ENCODE measurements at places on chromosomes 12 and 14.

GRCh38 chr12:124379938-124380754, 85.3 kb downstream of the RFLNA start:
- peak; percentile 93 for DNase-seq

DNA sequence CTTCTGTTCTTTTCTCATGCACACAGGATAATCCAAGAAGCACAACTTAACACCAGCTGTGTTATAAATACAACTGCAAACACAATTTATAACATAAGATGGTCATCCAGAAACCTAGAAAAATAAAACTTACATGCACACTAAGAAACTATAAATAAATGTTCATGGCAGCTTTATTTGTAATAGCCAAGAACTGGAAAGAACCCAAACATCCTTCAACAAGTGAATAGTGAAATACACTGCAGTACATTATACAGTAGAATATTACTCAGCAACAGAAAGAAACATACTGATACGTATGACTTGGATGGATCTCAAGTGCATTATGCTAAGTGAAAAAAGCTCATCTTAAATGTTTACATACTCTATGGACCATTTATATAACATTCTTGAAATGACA, 132.7 kb downstream of the SPTSSA start:
- no peak for DNase-seq

- DNase-seq = peak; percentile 47
Measured at GRCh38 chr14:57657487-57657886, 163.8 kb upstream of the CCDC198 start.

GRCh38 chr14:45610318-45610717, 357.3 kb upstream of the MIS18BP1 start:
- DNase-seq = peak; percentile 3

- DNase-seq = no peak
Measured at GRCh38 chr14:75944607-75945241, 37.1 kb downstream of the TGFB3 start.

- no peak for DNase-seq
Measured at GRCh38 chr12:15547691-15548090, 225.4 kb downstream of the PTPRO start.

DNA sequence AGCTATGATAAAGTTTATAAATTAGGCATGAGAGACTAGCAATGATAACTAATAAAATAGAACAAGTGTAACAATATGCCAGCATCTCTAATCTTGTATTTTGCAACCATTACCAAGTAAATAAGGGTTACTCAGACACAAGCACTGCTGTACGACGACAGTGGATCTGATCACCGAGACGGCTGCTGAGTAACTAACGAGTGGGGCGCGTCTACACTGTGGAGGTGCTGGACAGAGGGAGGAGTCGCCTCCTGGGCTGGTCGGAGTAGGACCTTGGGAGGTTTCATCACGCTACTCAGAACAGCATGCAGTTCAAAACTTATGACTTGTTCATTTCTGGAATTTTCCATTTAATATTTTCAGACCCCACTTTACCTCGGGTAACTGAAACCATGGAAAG, 18.4 kb downstream of the COA8 start:
- no peak for DNase-seq

- DNase-seq = peak; percentile 75
Measured at GRCh38 chr12:114342656-114343055, 63.3 kb downstream of the TBX5 start.

GRCh38 chr14:52987042-52987441, 36.2 kb upstream of the FERMT2 start:
- DNase-seq = no peak

DNA sequence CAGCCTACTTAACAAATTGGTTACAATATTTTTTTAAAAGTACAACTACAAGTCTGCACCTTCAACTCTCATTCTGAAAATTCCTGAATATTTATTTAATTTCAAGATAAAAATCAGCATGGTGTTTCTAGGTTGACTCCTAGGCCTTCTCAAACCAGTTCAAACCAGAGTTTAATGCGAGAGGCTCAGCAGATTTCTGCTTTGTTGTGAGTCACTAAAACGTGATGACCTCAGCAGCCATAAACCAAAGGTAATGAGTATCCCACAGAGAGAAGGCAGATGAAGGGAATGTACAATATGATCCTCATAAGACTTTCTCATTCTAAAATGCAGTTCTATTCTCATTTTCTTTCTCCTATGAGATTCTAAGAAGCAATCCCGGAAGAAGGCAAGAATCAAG, 1.5 kb downstream of the PRDM4 start:
- peak; percentile 87 for DNase-seq

GRCh38 chr14:31902945-31903646, 174.0 kb upstream of the ARHGAP5 start:
- DNase-seq = no peak

DNA sequence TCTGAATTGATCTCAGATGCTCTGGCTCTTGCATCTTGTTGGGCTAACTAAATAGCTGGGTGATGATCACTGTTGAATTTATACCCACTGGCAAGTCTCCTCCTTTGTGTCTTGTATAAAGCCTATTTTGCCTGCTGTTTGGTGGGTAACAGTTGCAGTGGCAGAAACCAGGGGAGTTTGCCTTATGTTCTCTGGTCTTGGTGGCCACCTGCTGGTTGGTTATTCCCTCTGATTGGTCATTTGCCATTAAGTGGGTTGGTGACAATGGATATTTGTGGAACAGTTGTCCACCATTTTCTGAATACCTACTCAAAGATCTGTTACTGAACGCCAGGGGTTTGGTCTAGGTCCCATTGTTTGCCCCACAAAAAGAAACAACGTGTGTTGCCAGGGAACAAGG, 52.1 kb downstream of the AVPR1A start:
- no peak for DNase-seq

- DNase-seq = peak; percentile 28
Measured at GRCh38 chr12:32051511-32052211, 55.0 kb upstream of the BICD1 start.

- peak; percentile 0 for DNase-seq
Measured at GRCh38 chr12:40515041-40515816, 177.0 kb upstream of the CNTN1 start.

DNA sequence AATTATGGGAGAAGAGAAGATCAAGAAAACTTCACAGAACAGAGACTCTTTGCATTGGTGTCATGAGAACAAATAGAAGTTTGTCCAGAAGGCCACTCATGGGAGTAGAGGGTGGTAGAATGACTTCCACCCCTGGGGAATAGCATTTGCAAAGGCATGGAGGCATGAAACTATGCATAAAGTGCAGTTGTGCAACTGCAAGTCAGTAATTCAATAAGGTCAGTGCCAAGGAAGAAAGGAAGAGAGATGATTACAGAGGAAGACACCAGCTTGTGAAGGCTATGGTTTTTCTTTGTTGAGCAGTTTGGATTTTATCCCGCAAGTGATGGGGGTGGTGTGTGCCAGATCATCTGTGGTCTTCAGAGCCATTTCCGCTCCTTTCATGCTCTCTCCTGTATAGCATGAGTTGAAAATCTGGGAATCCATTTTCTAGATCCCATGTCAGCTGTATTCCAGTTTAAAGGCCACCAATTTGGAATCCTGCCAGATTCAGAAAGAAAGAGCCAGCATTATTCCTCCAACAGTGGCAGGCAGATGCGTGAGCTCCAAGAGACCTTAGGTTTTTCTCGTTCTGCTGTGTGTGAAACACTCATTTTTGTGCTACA, 67.6 kb upstream of the GRIN2B start:
- DNase-seq = no peak

- DNase-seq = peak; percentile 82
Measured at GRCh38 chr12:47282206-47282605, 202.4 kb upstream of the AMIGO2 start.

DNA sequence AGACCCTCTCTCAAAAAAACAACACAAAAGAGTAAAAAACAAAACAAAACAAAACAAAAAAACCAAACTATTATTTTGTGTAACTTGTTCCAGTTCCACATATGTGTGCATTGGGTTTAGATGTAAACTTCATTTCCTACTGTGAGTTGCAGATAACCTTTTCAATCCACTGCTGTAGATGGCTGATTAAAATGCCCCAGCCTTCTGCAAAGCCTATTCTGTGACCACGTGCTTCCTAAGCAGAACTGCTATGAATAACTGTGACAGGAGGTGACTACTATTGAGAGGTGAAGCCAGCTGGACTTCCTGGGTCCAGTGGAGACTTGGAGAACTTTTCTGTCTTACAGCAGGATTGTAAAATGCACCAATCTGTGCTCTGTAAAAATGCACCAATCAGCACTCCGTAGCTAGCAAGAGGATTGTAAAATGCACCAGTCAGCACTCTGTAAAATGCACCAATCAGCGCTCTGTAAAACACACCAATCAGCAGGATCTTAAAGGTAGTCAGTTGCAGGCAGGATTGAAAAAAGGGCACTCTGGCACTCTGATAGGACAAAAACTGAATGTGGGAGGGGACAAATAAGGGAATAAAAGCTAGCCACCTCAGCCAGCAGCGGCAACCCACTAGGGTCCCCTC, 10.3 kb upstream of the ELK3 start:
- no peak for DNase-seq

- DNase-seq = peak; percentile 3
Measured at GRCh38 chr12:14654416-14654815, 42.0 kb downstream of the GUCY2C start.

- DNase-seq = no peak
Measured at GRCh38 chr12:47648056-47648579, 57.7 kb downstream of the RPAP3 start.

Measured in fibroblast of skin of right biceps (primary cell).